ENCODE measurements at places on chromosomes 5 and 9.

DNA sequence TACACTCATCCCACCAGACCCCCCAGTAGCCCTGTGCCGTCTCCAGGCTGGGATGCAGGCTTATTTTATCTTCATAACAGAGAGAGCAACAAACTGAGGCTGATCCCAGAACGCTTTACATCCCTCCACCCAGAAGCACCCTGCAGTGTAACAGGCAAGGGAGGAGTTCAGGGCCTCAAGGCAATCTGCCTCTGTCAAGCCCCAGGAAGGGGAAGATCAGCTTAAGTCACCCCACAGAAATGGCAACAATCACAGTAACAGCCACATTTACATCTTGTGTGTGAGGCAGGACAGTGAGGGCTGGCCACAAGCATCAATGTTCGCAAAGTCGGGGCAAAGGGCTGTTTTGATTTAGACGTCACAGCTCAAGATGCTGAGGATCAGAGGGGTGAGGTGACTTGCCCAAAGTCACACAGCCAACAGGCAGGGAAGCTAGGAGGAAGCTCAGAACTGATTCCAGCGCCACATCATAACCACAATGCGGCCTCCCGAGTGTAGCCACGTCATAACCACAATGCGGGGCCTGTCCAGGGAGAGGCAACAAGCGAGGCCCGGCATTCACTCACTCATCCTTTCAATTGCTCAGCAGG is 14.4 kb downstream of the STK10 start:
- DNase-seq, result no peak

GRCh38 chr9:111064160-111064837 is 26.0 kb upstream of the LPAR1 start:
- DNase-seq, result no peak

GRCh38 chr9:128420060-128420650 is 502 bp upstream of the CERCAM start:
- peak; percentile 86 for DNase-seq

GRCh38 chr9:19298436-19299000 is 68.0 kb downstream of the DENND4C start:
- DNase-seq, result no peak

- no peak for DNase-seq
Measured at GRCh38 chr9:5612185-5612530, 16.7 kb upstream of the RIC1 start.

GRCh38 chr9:84371737-84372136 is 31.2 kb upstream of the SLC28A3 start:
- no peak for DNase-seq

DNA sequence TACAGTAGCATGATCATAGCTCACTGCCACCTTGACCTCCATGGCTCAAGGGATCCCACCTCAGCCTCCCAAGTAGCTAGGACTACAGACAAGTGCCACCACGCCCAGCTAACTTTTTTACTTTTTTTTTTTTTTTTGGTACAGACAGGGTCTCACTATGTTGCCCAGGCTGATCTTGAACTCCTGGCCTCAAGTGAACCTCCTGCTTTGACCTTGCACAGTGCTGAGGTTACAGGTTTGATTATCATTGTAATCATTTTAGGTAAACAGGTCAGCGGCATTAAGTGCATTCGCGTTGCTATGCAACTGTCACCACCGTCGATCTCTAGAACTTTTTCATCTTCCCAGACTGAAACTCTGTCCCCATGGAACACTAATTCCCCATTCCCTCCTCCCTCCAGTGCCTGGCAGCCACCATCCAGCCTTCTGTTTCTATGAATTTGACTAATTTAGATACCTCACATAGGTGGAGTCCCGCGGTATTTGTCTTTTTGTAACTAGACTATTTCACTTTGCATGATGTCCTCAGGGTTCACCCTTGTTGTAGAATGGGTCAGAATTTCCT is 5.8 kb upstream of the CARD19 start:
- DNase-seq, result no peak

- DNase-seq, result no peak
Measured at GRCh38 chr5:103003872-103004271, 116.1 kb downstream of the GIN1 start.

GRCh38 chr9:121860213-121860612 is 208.8 kb downstream of the DAB2IP start:
- DNase-seq, result no peak

- DNase-seq, result no peak
Measured at GRCh38 chr5:159851053-159851452, 65.2 kb upstream of the ADRA1B start.

DNA sequence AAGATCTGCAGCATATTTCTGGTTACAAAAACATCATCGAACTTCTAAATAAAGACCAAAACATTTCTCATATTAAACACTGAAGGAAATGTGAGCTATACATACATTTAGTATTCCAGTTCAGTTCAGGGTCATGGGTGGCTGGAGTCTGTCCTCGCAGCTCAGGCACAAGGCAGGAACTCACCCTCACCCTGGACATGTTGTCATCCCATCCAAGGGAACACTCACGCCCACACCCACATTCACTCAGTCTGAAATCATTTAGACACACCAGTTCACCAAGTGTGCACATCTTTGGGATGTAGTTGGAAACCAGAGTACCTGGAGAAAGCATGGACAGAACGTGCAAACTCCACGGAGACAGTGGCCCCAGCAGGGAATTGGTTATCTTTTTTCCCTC is 481.0 kb downstream of the RASEF start:
- no peak for DNase-seq

DNA sequence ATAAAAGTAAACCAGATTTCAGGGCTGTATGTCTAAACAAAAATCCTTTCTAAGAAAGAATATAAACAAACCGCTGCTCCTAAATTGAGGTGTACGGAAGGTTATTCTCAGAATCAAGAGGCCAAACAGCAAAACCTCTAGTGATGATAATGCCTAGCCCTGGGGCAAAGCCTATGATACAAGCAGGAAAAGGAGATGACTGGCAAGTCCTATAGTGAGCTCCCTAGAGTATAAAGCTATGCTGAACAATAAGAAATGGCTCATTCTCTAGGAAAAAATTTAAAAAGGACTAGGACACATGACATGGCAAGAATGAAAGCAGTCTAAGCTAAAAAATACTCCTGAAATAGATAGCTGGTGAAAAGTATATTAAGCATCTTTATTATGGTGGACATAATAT is 187.1 kb downstream of the BNC2 start:
- no peak for DNase-seq

GRCh38 chr9:94915476-94916450 is 189.3 kb downstream of the AOPEP start:
- DNase-seq, result no peak

DNA sequence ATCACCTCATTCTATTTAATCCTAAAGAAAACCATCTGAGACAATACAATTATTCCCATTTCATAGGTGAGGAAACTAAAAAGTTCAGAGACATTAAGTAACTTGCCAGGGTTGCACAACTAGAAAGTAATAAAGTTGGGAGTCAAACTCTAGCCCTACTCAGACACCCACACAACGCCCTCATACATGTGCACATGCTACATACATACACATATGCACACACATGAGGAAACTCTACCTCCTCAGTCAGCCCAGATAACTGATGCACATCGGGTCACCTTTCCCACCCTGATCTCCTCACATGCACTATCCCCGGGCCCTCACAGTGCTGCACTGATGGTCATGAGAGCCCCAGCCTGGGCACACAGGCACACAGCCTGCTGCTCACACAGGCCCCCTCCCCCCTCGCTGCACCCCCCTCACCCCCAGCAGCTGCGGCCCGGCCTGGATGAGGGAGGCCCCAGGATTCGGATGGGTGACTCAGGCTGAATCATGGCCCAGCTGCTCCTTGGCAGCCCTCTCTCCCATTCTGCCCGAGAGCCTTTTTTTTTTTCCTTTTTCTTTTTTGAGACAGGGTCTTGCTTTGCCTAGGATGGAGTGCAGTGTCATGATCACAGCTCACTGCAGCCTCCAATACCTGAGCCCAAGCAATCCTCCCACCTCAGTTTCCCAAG is 5.0 kb upstream of the GPRIN1 start:
- DNase-seq, result no peak

- no peak for DNase-seq
Measured at GRCh38 chr5:115322729-115323128, 26.3 kb upstream of the CCDC112 start.

- no peak for DNase-seq
Measured at GRCh38 chr5:139043157-139043905, 154.8 kb downstream of the SIL1 start.

- DNase-seq, result no peak
Measured at GRCh38 chr5:109312695-109313094, 97.1 kb downstream of the PJA2 start.

DNA sequence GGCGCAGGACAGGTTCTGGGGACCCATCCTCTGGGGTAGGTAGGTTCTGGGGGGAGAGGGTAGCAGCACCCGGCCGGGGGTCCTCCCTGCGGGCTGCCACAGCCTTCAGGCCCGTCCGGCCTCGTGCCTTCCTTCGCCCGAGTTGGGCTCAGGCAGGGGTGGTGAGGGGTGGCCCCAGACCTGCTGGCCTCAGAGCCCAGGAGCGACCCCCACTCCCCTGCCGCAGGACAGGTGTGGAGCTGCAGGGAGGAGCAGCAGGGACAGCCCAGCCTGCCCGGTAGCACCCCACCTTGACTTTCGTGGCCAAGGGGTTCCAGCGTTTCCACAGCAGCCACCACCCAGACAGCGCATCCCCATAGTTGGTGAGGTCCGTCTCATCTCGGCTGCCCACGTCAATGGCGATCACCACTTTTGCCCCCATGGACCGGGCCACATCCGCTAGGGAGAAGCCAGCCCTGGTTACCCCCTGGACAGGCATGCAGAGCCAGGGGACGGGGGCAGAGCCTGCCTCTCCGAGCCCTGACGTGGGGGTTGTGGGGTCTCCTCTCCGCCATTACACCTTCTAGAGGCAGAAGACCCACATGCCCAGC is 3.4 kb upstream of the NSMF start:
- peak; percentile 22 for DNase-seq

DNA sequence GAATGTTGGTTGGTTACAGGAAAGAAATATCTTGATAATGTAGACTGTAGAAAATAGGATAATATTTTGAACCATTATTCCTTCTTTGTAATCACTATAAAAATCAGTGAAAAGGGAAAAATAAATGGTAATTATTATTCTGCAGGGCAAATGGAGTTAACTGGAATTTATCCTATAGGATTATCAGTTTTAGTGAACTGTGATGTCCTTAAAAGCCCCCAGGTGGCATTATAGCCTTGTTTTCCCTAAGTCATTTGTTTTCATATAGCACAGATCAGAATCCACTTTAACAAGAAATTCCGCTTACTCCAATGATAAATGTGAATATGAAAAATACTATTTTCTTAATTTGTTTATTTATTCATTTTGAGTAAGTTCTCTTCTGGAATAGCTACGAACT is 26.2 kb upstream of the WDR41 start:
- DNase-seq, result no peak

DNA sequence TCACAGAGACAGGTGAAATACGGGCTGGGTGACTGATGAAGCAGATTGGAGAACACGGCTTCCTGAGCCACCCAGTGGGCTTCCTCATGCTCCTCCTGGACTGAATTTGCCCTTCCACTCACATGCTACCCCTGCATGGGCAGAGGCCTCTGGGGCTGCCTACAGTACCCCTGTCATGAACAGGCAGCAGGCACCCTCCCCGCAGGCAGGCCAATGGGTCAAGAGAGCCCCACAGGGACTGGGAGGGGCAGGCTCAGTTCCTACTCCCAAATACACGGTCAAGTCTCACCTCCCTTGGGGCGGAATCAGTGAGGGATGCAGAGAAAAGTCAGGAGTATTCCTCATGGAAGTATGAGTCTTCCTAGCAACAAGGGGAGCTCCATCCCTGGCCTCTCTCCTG is 48.6 kb upstream of the ZBTB43 start:
- no peak for DNase-seq

GRCh38 chr5:39427229-39427628 is 2.4 kb upstream of the DAB2 start:
- DNase-seq, result no peak

GRCh38 chr5:122942164-122942914 is 94.2 kb downstream of the PPIC start:
- DNase-seq, result no peak

DNA sequence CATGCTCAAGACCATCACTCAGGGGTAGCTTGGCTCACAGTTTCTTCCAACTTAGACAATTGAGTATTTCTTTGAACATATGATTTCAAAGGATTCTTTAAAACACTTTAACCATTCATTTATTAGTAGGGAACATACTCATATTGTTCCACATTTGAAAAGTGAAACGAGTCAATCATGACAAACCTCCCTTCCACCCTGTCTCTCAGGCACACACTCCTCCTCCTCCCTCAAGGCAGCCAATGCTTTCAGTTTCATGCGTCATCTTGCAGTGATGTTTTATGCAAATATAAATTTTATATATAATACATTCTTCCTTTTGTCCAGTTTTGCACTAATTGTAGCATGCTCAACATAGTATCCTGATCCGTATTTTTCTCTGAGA is 126.0 kb upstream of the BOD1 start:
- DNase-seq, result no peak

GRCh38 chr9:130692321-130692720 is 1.3 kb upstream of the EXOSC2 start:
- peak; percentile 29 for DNase-seq

GRCh38 chr9:123387686-123388085 is 31.7 kb downstream of the CRB2 start:
- DNase-seq, result no peak

DNA sequence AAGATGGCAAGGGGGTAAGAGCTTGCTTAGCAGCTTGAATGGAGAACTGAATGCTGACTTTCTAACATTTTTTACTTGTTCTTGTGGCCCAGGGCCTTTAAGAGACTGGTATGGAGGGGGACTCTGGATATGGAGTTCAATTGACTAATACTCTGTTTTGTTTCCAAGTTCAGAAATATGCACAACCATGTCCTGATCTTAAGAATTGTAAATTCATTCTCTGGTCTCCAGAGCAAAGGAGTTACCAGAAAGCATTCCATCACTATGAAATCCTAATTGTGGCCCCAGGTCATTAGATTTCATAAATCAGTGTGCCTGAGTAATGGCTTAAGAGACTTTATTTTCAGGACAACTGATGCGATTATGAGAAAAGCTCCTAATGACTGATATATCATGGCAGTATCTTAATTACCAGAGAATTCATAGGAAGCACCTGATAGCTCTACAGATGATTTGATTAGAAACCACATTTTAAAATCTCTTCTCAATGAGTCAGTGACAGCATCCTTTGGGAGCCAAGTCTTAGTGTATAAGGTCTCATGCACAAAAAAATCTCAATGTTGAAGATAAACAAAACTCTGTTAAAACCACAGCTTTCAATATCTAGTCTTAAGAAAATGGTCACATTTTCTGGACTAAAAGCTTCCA is 613.6 kb upstream of the KLF4 start:
- no peak for DNase-seq

GRCh38 chr9:17783227-17783626 is 204.4 kb downstream of the SH3GL2 start:
- DNase-seq, result no peak

Measured in Caco-2 (cell line).